ENCODE measurements at places on chromosomes 3 and 15.

DNA sequence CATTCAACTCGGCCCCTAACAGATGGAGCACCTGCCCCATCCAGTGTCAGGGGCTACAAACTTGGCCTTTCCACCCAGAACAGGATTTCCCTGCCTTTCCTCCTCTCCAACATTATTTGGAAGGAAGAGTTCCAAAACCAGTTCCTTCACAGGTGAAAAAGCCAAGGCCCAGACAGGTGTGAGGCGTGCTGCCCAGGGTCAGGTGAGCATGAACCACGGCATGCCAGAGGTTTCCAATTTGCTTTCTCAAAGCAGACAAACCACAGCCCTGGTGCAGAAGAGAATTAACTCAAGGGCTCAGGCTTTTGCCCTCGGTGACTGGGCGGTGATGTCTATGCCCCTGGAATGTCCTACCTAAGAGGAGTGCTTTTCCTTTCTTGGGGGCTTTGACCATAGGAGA, 43.2 kb downstream of the LDHAL6B start:
- DNase-seq = no peak

DNA sequence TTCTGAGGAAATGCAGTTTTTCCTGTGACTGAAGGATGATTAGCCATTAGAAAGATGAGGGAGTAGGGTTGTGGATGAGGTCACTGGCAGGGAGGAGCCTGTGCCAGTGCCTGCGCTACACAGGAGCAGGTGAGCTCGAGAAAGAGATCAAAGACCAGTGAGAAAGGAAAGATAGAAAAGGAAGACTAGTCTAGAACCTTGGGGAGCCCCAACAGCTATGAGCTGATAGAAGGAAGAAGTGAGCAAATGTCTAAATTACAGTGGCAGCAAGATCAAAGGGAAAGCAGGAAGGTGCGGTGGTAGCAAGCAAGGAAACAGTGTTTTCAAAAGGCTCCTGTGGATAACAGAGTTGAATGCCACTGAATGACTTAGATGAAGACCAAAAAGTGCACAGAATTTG, 39.6 kb downstream of the LNP1 start:
- DNase-seq = no peak

DNA sequence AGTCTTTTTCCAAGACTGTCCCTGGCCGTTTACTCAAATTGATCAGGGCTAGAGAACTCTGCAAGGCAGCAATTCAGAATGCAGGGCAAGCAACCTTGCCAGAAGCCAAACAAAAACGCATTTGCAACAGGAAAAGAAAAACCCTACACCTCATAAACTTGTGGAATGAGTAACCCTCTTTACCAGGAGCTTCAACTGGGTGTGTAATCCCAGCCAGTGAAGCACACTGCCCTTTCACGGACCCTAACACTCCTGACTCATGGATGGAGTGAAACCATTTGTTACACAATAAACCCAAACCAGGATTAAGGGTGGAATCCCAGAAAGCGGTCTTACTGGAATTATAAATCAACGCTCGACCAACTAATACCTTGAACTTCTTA, 14.8 kb upstream of the LDHAL6B start:
- DNase-seq = no peak

DNA sequence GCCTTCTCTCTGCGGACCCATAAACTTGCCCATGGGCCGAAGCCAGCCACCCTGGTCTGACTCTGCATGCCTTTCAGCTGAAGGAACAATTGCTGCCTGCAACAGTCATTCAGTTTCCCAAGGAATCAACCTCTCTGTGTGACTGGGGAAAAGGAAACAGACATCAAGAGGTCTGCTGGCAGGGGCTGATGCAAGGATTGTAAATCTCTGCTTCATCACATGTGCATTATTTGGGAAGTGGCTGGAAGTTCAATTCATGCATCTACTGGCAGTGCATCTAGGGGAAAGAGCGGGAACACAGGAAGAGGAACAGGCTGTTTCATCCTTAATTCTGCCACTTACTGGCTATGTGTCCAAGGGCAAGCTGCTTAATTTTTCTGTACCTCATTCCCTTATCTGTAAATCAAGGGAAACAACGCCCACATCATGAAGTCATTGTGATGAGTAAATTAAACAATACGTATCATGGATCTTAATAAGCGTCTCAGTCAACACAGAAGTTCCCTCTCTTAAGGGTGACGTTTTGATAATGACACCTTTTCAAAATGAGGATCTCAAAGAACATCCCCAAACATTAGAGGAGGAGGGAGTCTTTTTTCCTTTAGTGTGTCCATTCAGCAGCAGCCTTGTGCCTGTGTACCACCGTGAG, 17.4 kb upstream of the ADPGK start:
- no peak for DNase-seq

GRCh38 chr3:189952272-189952671, 168.4 kb downstream of the P3H2 start:
- no peak for DNase-seq

DNA sequence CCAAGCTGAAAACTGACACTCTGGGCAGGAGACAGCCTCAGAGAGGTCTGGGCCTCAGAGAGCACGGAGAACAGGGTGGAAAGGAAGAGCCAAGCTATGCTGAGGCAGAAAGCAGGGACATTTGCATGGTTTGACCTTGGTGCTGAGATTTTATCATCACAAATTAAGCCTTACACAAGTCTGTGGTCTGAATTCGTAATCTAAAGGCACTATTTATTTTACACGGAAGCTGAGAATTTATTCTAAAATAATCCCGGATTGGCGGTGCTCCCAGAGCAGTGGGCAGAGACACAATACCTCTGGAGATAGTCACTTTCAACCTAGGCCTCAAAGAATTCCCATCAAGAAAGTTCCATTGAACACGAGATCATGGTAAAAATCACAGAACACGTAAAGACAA, 47.5 kb downstream of the CFAP92 start:
- no peak for DNase-seq

Measured in NCI-H510A (cell line).